ENCODE measurements at places on chromosomes 3 and 15.
A peak's percentile ranks its signal among the peaks of the same experiment; 100 is the strongest.

DNA sequence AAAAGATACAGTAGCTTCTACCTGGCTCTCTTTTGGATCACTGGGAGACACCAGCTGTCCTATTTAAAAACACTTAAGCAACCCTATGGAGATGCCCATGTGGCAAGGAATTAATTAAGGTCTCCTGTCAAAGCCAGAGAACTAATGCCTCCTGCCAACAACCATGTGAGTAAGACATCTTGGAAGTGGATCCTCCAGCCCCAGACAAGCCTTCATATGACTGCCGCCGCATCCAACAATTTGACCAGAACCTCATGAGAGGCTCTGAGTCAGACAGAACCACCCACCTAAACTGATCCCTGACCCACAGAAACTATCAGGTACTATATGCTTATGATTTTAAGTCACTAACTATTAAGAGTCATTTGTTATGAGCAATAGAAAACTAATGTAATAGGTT is 22.3 kb downstream of the IFT80 start:
- no peak for DNase-seq

DNA sequence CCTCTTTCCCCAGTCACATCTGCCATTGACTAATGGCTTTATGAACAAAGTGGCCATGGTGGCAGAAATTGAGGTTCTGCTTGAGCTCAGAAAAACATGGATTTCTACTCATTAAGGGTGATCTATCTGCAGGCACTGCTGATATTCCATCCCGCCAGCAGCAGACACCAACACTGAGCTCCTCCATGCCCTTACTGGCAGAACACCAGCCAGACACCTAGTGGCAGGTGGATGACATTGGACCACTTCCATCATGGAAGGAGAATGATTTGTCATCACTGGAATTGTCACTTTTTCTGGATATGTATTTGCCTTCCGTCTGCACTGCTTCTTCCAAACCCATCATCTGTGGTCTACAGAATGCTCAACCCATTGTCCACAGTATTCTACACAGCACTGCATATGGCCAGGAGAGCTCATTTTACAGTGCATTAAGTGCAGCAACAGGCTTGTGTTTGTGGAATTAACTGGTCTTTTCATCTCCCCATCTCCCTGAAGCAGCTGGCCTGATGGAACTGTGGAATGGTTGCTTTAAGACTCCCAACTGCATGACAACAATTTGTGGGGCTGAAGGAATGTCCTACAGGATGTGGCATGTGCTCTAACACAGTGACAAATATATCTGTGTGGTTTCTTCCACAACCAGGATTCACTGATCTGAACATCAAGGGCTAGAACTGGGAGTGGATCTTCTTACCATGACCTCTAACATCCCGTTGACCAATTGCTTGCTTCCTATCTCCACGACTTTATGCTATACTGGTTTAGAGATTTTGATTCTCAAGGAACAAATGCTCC is 103.4 kb downstream of the WNT7A start:
- no peak for DNase-seq

DNA sequence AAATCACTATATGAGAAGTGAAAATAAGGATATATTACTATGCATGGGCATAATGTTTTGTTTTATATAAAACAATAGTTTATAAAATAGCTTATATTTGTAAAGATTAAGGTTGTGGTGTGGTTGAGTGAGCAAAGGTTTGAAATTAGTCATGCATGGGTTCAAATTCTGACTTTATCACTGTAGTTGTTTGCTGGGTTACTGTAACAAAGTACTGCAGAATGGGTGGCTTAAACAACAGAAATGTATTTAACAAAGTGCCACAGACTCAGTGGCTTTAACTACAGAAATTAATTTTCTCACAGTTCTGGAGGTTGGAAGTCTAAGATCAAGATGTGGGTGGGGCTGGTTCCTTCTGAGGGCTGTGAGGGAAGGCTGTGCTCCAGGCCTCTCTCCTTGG is 184.8 kb upstream of the THRB start:
- no peak for DNase-seq

- peak; percentile 39 for DNase-seq
Measured at GRCh38 chr3:69204315-69204957, 82.0 kb upstream of the LMOD3 start.

- no peak for DNase-seq
Measured at GRCh38 chr3:71444028-71444860, 139.3 kb downstream of the FOXP1 start.

DNA sequence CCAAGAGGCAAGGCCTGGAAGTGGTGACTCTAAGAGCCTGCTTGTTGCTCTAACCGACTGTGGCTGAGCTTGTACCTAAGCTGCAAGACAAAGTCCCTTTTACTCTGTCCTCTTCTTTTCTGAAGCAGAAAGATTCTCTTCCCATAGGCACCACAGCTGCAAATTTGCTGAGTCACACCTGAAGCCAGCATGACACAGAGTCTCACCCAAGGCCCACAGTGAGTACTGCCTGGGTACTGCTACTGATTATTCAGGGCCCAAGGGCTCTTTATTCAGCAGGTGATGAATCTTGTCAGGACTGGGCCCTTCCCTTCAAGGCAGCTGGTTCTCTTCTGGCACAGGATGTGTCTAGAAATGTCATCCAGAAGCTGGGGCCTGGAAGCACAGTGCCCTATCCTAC is 18.9 kb upstream of the TIGIT start:
- DNase-seq = no peak

DNA sequence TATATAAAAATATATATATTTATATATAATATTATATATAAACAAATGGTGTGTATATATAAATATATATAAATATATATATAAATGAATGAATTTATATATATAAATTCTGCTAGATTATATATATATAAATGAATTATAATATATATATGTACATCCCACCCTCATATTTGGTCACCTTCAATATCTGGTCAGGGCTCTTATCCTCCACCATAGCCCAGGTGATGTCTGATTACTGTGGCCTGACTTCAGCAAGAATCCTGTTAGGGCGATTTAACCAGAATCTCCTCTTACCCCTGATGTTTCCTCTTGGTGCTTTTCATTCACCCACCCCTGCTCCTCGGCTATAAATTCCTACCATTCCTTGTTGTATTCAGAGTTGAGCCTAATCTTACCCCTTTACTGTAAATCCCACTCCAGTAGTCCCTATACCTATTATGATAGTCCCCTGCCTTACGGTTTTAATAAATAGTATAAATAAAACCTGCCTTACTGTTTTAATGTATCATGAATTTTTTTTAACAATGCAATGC is 439.6 kb downstream of the PLOD2 start:
- no peak for DNase-seq

GRCh38 chr3:116342499-116342898 is 102.8 kb downstream of the LSAMP start:
- DNase-seq = no peak

GRCh38 chr3:105281989-105282388 is 84.7 kb upstream of the ALCAM start:
- no peak for DNase-seq

DNA sequence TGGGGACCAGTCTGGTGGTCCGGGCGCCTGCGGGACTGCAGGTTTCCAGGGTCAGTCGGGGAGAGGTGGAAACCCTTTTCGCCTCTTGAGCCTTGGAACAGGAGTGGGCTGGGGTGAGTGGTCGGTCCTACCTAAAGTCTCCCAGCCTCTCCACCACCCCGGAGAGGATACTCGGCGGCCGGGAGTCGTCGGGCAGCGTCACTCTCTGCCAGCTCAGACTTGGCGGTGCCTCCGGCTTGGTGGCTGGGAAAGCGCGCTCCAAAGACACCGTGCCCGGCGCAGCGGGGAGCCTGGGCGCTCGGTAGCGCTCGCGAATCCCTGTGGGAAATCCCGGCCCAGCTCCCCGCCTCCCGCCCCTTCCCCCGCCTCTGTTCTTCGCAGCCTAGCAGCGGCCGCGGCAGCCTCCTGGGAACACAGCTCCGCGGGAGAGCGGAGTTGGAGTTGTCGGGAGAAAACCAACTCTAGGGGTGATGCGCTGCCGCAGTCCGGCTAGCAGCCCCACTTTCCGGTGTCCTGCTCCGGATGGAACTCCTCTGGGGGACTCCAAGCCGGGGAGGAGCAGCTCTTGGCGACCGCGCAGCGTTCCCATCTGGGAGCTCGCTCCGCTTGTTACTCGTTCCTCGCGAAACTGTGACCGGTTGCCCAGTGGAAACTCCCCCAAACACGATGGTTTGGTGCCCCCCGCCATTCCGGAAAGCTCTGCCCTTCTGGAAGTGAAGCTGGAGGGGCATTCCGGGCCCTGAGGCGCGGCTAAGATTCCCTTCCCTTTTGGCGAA is 1.4 kb downstream of the EPHB1 start:
- no peak for DNase-seq

GRCh38 chr3:27796365-27796875 is 74.3 kb upstream of the EOMES start:
- no peak for DNase-seq

DNA sequence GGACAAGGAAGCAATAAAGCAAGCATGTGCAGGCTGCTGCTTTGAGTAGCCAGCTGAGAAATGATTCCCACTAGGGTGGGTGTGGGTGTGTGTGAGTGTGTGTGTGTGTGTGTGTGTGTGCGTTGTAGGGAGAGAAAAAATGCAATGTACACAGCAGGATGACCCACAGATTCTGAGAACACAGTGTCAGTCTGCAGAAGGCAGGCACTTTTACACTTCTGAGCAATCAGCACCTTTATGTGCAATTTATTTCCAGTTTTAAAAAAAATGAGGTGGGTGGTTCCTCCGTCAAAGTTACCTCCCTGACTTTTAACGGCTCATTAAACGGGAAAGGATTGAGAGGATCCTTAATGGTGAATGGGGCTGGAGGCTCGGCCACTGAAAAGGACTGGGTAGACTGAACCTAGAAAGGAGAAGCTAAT is 38.5 kb upstream of the LIPC start:
- DNase-seq = no peak

DNA sequence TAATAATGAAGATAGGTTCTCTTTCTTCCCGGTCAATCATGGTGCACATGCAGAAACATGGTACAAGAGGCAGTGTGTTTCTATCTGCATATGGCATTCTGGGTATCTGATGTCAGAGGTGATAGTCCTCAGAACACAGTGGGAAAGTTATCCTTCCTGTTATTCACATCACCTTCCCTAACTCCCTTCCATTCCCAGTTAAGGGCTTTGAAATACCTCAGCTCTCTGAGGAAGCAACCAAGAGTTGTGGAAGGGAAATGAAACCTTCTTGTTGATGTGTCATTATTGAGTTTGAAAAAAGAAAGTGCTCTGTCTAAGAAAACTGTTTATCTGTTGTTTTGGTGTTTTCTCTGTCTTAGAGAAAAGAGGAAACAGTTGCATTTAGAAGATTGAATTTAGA is 21.9 kb upstream of the P2RY13 start:
- DNase-seq = no peak

DNA sequence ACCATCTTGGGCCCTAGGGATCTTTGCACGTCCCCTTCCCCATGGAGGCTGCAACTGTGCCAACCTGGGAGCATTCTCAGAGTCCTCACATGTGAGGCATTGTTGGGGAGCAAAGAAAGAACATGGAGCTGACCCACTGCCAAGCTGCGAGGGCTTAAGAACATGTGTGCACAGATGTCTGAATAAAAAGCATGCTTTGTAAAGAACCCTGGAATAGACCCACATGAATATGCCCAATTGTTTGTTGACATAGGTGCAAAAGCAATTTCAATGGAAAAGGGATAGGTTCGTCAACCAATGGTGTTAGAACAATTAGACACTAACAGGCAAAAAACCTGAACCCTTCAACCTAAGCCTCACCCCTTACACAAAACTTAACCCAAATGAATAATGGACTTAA is 9.3 kb downstream of the PGPEP1L start:
- DNase-seq = no peak

GRCh38 chr15:57133127-57133968 is 214.9 kb downstream of the TCF12 start:
- no peak for DNase-seq

DNA sequence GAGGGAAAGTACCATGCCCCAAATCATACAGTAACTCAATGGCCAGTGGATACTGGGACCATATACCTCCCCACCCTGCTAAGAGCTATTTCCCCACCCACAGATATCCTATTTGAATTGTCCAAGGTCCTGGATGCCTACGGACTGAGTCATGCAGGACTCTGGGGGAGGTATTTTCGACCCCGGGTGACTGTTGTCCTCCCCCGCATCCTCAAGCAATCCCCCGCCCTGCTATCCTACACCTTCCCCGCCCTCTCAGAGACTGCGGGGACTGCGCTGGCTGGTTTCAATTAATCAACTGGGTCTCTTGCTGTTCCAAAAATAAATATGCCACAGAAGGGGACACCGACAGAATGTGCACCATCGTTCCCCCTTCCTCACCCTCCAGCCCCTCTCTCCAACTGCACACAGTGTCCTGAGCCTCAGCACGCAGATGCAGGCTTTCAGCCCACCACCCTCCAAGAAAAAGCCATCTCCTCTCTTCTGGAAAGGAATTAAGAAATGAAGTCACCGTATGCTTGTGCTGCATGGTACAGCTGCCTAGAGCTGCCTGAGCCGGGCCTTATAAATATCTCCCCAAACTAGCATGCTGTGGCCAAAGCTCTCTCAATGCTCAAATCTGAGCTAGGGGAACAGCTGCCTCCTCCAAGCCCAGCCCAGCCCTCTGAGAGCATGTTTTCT is 8.1 kb downstream of the CAV3 start:
- no peak for DNase-seq

Data from stimulated activated CD4-positive, alpha-beta T cell treated with anti-CD3 and anti-CD28 coated beads, Interleukin-2, amount 100 ng/mL, for 4 hours (primary cell).